ENCODE measurements at places on chromosomes 11 and 22. TPM values are rescaled to one million over a fixed set of nuclear protein-coding genes. Genes with fewer than 3 reads are reported as not detected.

OR6X1 gene
- total RNA-seq: not detected

DNA sequence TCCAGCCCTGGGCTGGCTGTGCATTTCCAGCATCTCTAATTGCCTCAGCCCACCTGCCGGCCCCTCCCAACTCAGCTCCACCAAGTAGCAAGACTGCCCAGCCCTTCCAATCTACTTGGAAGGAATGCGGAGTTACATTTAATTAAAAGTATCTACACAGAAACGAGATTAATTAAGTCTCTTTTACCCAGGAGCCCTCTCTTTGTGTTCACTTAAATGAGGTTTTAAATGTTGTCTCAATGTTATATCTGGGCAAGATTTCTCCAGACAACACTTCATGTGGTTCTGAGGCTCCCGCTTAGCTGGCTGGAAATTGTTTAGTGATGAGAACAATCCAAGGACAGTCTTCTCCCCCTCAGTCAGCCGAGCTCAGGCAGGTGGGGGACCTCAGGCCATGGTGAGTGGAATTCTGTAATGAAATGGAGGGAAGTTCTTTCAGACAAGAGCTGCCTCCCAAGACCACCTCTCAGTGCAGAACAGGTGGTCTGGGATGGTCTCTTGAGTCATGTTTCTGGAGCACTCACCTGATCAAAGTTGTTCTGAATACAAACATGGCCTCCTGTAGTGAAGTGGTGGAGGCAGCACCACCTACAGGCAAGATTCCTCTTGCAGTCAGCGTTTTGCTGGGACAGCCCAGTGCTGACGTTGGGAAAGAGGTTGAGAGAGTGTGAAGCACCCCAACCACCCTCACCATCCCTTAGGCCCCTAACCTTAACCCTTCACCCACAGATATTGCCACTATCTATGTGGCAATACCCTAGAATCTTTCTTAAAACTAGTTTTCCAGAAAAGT, 371.6 kb downstream of the CADM1 start:
- no peak for DNase-seq

TUB gene
- total RNA-seq: 0.32 TPM

SERPINH1 gene
- total RNA-seq: 17.6 TPM

- DNase-seq: no peak
Observed at GRCh38 chr11:31408201-31408600, 38.5 kb downstream of the DNAJC24 start.

FXYD2 gene
- 0.63 TPM for total RNA-seq

CFAP300 gene
- not detected for total RNA-seq

PLEKHB1 gene
- 3.7 TPM for total RNA-seq

- no peak for DNase-seq
Observed at GRCh38 chr11:12803086-12803826, 129.0 kb downstream of the TEAD1 start.

GRCh38 chr11:102168481-102168880, 58.2 kb downstream of the YAP1 start:
- DNase-seq: no peak

DNA sequence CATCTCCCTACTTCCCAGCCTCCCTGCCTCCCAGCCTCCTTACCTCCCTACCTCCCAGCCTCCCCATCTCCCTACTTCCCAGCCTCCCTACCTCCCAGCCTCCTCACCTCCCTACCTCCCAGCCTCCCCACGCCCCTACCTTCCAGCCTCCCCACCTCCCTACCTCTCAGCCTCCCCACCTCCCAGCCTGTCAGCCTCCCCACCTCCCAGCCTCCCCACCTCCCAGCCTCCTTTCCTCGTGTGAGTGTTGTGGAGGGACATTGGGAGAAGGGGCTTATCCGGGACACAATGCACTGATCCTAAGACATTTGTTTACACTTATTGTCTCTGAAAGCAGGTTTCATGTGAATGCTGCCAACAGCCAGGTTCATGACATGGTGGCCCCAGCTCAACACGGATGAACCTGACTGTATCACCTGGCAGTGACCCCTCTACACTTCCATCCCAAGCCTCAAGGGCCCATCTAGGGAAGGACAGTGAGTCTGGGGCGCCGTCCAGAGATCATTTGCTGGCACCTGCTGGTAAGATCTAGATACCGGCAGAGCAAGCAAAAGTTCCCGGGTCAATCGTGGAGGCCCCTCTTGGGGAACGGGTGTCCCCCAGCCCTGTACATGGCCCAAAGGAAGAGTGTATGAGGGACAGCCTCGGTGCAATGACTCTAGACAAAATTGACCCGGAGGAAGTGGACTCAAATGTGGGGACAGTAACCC, 34.5 kb upstream of the TH start:
- no peak for DNase-seq

GRCh38 chr11:30585125-30585891, 845 bp downstream of the MPPED2 start:
- DNase-seq: no peak

- no peak for DNase-seq
Observed at GRCh38 chr11:27857014-27857413, 156.8 kb upstream of the BDNF start.

DNA sequence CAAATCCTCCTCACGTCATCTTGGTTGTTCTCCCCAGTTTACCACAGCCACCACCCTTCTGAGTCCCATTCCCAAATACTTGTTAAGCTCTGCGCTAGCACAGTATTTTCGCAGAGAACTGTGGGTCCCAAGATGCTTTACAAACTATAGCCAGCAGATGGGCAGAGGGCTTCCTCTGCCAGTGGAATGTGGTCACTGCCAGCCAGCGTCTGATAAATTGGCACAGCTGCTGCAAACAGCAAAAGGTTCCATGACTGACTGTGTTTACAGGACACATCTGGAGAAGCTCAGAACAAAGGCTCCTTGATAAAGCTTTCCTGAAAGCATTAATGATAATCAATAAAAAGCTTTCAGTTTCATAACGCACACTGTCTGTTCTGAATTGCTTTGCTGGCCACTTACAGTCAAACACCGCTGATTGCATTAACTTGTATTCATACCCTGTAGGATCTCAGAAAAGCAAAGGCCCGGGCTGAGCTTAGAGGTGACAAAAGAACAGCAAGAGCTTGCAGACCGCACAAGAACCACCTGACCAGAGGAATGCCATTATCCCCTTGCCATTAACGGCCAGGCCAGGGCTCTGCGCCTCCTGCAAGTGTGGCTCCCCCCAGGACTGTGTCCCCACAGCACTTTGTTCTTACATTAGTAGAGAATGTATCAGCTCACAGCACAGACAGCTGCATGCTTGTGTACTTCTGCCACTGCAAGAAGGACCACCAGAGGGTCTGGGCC, 120.6 kb downstream of the MICAL3 start:
- DNase-seq: no peak

- DNase-seq: no peak
Observed at GRCh38 chr11:114811971-114812370, 133.6 kb downstream of the NXPE2 start.

Data from activated T-cell treated with anti-CD3 and anti-CD28 coated beads, Interleukin-2, amount 50 U/mL, for 4 hours (primary cell).